ENCODE measurements at places on chromosomes 1 and 21.

GRCh38 chr21:29526545-29526944 is 227.8 kb downstream of the BACH1 start:
- DNase-seq, result no peak

GRCh38 chr1:60831780-60832179 is 250.6 kb upstream of the NFIA start:
- no peak for DNase-seq

DNA sequence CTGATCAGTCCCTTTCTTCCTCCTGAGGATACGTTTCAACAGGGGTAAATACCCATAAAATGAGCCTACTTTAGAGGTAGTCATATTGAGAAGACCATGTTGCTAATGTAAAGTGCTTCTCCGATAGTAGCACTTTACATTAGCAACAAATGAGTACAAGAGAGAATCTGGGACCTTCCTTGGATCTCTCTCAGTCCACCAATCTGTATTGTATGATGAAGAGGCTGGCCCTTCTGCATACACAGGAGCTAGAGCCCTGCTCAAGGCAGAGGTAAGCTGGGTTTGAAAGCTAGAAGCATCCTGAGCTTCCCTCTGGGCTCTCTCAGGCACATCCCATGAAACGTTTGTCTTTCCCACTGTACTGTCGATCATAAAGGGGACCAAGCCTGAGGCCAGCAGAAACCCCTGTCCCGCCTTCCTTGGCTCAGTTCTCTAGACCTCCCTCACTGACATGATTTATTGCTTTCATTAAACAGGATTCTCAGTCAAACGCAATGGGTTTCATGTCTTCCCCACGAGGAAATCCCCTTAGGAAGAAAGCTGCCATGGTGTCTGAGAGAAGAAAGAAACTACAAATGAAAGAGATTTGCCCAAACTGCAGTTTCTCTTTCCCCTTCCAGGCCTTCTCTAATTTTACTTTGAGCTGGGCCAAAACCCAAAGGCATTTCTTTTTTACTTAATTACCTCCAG is 62.8 kb upstream of the BCAR3 start:
- DNase-seq, result no peak

- no peak for DNase-seq
Measured at GRCh38 chr1:155812878-155813277, 44.1 kb downstream of the GON4L start.

DNA sequence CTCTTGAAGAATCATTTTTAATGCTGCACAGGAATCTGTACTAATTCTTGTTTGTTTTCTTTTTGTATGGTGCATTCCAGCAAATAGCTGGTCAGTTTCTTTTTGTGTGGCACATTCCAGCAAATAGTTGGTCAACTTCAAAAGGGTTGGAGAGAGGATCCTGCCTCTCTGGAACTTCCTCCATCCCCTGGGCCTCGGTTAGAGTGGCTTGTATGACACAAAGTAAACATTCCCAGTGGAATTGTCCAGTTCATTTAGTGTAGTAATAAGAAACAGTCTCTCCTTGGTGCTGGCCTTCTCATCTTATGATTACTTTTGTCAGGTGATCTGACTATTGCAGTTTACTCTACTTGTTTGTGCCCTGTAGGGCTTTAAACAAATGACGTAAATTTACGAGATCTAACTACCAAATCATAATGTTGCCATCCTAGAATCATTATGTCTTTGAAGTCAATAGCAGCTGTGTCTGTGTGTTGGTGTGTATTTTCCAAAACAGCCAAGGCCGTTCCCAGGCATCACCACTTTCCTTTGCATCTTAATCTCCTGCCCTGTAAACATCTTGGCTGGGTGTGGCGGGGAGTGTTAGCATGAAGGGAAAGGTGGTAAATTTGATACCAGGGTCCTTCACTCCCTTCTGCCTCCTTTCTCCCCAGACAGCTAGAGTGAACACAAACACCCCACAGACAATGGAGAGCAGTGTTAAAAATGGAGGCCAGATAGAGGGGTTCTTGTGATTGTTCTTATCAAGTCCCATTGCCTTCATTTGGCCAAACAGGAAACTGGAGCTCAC is 77.9 kb downstream of the CDC7 start:
- no peak for DNase-seq

GRCh38 chr1:9239622-9240401 is 5.2 kb downstream of the H6PD start:
- DNase-seq, result no peak

GRCh38 chr1:201741763-201742342 is 87.1 kb upstream of the IPO9 start:
- no peak for DNase-seq

GRCh38 chr21:27429710-27430341 is 462.9 kb upstream of the ADAMTS5 start:
- DNase-seq, result peak; percentile 59

- no peak for DNase-seq
Measured at GRCh38 chr1:225627304-225627947, 25.5 kb downstream of the ENAH start.

GRCh38 chr1:160748878-160749269 is 9.8 kb downstream of the SLAMF7 start:
- DNase-seq, result no peak

DNA sequence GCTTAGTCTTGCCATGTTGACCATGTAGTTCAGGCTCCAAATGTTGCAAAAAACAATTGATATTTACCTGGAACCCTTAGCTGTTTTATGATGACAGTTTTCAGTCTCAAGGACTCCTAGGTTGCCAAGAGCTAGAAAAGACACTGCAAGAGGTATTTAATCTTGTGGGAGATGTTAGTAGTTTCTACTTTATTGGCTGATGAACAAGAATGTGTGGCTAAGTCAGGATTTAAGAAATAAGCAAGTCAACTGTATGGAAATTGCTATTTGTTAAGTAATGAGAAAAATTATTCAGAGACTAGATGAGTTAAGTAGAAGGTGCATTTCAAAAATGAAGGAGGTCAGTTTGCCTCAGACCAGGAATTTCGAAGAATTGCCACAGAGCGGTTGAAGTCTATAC is 639.7 kb upstream of the USP24 start:
- DNase-seq, result no peak

- no peak for DNase-seq
Measured at GRCh38 chr1:74083128-74083527, 114.8 kb downstream of the LRRIQ3 start.

- no peak for DNase-seq
Measured at GRCh38 chr1:179774000-179774399, 30.9 kb downstream of the FAM163A start.

- no peak for DNase-seq
Measured at GRCh38 chr1:89518221-89518631, 6.4 kb upstream of the LRRC8B start.

DNA sequence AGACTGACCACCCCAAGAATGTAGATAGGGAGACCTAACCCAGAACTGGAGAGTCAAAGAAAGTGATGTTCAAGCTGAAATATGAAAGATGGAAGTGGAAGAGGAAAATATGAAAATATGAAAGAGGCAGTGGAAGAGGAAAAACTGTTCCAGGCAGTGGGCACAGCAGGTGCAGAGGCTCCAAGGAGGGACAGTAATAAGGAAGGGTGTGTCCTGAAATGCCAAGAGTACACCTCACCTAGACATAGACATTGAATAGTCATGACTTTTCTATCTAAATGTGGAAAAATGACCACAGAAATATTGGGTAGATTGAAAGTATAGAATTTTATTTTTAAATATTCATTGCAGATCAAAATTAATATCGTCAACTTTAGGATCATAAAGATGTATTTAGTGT is 161.7 kb upstream of the USP24 start:
- no peak for DNase-seq

DNA sequence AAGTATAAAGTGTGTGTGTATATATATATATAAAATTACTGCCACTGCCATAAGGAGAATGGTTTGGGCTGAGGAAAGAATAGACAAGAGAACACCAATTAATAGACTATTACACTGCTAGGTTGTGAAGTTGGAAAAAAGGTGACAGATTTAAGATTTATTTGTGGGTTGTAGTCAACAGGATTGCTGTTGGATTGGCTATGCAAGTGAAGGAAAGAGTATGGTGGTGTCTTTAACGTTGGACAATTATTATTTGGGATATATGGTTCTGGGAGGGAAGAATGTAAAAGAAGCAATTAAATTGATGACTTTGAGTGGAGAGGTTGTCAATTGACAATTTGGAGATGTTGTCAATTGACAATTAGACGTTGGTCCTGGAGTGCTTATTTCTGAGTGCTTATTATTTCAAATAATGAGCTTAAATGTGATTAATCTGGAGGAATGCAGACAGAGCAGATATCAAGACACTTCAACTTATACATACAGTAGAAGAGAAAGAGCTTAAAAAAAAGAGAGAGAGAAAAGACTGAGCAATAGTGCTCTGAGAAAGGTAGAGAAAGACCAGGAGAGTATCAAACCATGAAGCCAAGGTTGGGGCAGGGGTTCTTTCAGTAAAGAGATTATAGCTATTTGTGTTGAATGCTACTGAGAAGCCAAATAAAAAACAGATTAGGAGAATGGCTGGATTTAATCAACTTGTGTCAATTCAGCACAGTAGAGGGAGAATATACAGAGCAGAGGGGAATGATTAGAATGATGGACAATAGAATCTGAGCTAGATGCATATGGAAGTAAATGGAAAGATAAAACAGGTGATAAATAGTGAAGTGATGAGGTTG is 9.7 kb downstream of the PTGS2 start:
- DNase-seq, result no peak

DNA sequence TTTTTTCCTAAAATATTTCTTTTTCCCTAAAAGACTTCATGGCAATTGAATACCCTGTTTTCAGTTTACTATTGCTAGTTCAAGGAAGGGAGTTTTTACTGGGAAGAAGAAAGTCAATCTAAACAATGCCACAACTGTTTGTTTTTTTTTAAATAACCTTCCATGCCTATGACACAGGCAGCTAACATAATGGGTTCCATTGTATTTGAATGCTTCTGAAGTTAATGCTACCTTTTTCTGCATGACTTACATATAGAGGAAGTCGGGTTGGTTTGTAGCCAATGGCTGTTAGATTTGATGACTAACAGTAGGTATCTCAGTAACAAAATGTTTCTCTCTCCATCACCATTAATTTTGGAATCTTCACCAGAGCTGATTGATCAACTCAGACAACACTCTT is 134.0 kb downstream of the KIF26B start:
- DNase-seq, result no peak

DNA sequence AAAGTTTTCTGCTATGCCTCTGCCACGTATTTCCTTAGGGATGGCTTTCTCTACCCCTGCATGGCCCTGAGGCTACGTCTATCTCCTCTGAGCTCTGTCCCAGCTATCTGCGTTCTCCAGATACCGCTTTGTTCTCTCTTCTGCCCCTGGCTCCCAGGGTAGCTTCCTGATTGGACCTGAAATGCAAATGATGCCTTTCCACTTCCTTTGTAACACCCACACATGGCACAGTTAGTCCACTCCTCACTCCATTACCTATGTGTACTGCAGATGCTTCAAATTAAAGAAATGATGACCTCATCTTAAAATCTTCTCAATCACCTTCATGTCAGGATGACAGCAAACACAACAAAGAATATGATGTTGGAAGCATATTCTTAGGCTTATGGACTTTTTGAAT is 138.6 kb upstream of the POGK start:
- DNase-seq, result no peak

- no peak for DNase-seq
Measured at GRCh38 chr1:8251635-8252034, 66.3 kb upstream of the SLC45A1 start.

GRCh38 chr1:201251851-201252430 is 31.4 kb upstream of the PKP1 start:
- DNase-seq, result no peak

DNA sequence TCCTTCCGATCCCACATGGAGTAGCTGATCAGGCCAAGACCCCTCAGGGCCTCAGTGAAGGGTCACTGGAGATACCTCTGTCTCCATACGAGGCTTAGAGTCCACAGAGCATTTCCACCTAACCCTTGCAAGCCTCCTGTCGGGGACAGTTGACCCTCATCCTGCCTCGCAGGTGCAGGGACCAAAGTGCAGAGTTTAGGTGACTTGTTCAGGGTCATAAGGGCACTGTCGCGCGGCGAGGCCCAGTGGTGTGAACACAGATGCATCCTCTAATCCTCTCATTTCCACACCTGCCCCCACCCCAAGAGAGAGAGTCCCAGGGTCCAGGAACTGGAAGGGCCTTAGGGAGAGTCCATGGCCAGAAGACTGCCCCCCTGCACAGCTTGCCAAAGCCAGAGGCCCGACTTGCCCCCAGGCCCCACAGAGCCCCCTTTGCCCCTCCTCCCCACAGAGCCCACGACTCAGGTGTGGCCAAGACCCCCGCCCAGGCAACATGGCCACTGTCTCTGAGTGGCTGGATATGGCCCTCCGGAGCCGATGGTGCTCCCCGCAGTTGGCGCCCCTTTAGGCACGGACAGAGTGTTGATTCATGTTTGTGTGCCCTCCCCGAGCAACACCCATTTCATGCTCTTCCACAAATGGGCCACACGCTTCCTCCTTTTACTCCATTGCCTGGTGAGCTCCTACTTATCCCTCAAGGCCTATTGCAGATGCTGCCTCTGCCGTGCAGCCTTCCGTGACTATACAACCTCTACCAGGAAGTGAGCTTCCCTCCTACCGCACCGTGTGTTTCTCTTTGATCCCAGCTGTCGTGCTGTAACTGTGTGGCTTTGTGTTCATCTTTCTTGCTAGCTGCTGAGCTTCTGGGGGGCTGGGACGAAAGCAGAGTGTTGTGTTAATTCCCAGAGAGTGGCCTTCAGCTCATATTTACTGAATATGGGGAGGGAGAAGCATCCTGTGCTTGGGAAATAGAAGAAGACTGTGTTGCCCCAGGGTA is 1.7 kb downstream of the TRPM2 start:
- DNase-seq, result no peak

DNA sequence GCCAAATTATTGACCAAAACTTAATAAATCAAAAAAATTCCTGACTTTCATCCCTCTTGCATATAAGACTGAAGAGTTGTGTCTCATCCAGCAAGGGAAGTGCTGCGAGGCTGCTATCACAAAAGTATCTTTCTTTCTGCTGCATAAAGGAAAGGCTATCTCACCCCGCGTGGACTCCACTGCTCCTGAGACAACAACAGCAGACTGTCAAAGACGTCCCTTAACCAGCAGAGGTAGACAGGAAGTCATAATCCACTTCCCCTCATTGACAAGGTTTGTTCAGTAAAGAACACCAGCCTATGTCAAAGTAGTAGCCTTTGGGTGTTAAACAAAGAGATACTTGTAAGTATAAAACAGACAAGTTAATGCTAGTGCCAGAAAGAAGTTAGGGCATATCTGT is 29.4 kb downstream of the VPS26C start:
- no peak for DNase-seq

GRCh38 chr1:43689289-43689688 is 18.0 kb upstream of the ST3GAL3 start:
- DNase-seq, result no peak

- DNase-seq, result peak; percentile 15
Measured at GRCh38 chr1:48761411-48761810, 15.3 kb downstream of the BEND5 start.

DNA sequence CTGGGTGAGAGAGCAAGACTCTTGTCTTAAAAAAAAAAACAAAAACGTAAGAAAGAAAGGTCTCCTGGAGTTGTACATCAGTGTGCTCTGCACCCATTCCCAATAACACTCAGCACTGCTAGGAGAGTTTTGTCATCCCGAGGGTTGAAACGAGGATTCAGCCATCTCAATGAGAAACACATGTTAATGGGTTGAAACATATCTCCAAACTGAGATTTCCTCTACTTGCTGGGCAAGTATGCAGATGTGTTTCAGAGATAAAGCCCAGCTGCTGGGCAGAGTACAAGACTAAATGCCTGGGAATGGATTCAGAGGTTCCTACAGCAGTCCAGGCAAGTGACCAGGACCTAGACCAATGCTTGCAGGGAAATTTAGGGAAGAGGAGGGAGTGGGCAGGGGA is 2.6 kb upstream of the MFN2 start:
- peak; percentile 62 for DNase-seq

- DNase-seq, result no peak
Measured at GRCh38 chr1:184987696-184988095, 13.4 kb upstream of the NIBAN1 start.

GRCh38 chr1:66623812-66624211 is 89.9 kb downstream of the SGIP1 start:
- peak; percentile 81 for DNase-seq

Measured in BJ (cell line).